Activated T-helper 2 cell treated with anti-CD3 and anti-CD28 coated beads, Interferon-gamma antibody, Interleukin-2, Interleukin-4, amounts not matched to agents 10 μg/mL and 5 μg/mL and 100 μg/mL, durations not matched to agents 14 hours and 24 hours and 36 hours (primary cell): ENCODE measurements at places on chromosomes 1 and 21. TPM values are rescaled to one million over a fixed set of nuclear protein-coding genes. Genes with fewer than 3 reads are reported as not detected.

Gene KRTAP7-1
- total RNA-seq = not detected in 2 replicates

Gene LACTBL1
- total RNA-seq = not detected in 2 replicates

Gene NBPF4
- 0.43 and 0.97 TPM in 2 replicates for total RNA-seq

Gene SPRR1A
- not detected in 2 replicates for total RNA-seq

Gene CYP4X1
- total RNA-seq = not detected in 2 replicates

Gene ANKRD45
- not detected in 2 replicates for total RNA-seq
